ENCODE measurements at places on chromosomes 3 and 15. TPM values are rescaled to one million over a fixed set of nuclear protein-coding genes. Genes with fewer than 3 reads are reported as not detected.

The ZIC1 gene
- not detected for total RNA-seq

The CAMK2N2 gene
- 0.20 TPM for total RNA-seq

GRCh38 chr3:48566401-48566760, 2.8 kb upstream of the UCN2 start:
- H3K27me3 ChIP-seq: no peaks in the 10 kb centered on the region
- DNase-seq: no peak
- H3K36me3 ChIP-seq: no peaks in the 10 kb centered on the region

GRCh38 chr3:125145751-125146475, 66.6 kb downstream of the SLC12A8 start:
- no peak overlapping the region for H3K27ac ChIP-seq
- H3K4me3 ChIP-seq: no peak overlapping the region
- DNase-seq: no peak
- H3K4me1 ChIP-seq: peaks cover 31% of the 10 kb centered on the region

DNA sequence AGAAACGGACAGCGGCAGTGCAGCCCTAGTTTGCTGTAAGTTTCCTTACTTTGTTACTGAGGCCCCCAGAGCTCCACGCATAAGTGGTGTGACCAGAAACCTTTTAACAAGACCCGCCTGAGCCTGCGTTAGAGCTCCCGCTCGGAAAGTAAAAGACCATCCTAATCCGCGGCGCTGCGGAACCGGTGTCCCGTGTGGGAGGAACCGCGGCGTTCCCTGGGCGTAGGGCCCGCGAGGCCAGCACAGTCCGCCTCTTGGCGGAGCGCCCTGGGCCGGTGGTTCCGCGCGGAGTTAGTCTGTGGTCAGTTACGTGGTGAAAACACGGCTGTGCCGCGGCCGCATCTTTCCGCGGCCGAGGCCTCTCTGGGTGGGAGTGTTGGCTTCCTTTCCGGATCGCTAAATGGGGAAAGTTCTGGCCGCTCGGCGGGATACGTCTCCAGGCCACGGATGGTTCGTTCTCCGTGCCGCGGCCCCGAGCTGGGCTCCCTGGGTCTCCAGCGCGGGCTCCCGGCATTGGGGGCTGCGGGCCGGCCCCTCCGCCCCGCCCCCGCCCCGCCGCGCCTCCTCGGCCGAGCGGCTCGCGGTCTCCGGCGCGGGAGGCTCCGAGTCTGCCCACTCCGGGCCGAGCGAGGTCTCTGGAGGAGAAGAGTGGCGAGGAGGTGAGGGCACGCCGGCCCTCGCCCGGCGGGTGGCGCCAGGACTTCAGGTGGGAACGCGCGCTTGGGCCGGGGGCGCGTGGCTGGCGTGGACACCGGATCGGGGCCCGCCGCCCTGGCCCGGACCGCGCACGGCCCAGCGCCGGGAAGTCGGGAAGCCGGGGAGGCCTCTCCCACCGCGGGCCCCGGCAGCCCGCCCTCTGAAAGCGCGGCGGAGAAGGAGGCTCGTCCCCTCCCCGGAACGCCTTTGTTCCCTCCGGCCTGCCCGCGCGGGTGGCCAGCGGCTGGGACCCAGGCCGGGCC, 754 bp downstream of the B3GNT5 start:
- DNase-seq: no peak
- H3K4me1 ChIP-seq: peaks cover 8% of the 10 kb centered on the region
- H3K27ac ChIP-seq: no peak overlapping the region
- peak overlapping the region; percentile 64 for H3K4me3 ChIP-seq
- H3K36me3 ChIP-seq: peaks cover 5% of the 10 kb centered on the region
- H3K27me3 ChIP-seq: peaks cover 36% of the 10 kb centered on the region

Data from activated CD8-positive, alpha-beta memory T cell treated with anti-CD3 and anti-CD28 coated beads, Interleukin-2, amount 10 ng/mL, durations not matched to agents 7 days and 5 days (primary cell).